NAMALWA (cell line): ENCODE measurements at places on chromosomes 11 and 22.

GRCh38 chr11:74011360-74012073, 2.6 kb upstream of the UCP3 start:
- DNase-seq, result peak; percentile 68

GRCh38 chr11:119805663-119806062, 76.7 kb upstream of the NECTIN1 start:
- no peak for DNase-seq

DNA sequence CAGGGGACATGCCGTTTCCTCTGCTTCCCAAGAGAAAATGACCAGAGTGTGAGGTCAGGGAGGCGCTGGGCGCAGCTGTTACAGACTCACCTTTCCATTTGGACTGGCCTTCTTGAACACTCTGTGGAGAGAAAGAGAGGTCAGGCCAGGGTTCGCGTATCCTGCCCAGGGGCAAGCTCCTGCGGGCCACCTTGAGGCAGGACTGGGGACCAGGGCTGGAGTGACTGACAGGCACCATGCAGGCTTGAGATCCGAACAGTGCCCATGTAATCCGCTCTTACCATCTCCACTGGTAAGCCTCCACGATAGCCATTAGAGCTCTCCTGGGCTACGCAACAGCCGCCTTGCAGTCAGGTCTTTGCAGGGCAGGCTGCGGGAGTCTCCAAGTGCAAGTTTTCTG, 49.3 kb downstream of the TPBGL start:
- DNase-seq, result no peak

DNA sequence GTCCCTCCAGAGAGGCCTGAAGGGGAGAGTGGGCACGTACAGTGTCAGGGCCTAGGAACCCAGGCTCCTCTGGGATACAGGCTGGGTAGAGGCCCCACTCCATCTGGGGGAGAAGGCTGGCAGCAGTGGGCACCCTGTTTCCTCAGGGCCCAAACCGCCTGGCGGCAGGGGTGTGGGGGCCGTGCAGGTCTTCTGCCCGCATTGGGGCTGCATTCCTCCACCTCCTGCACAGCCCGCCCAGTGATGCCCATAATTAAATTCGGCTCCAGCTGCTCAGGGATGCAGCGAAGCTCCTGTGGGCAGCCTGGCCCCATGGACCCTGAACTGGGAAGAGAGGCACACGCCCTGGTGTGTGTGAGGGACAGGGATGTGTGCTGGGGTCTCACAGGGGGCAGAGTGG, 35.4 kb downstream of the KCNQ1OT1 start:
- no peak for DNase-seq

- DNase-seq, result no peak
Observed at GRCh38 chr11:88352139-88352538, 14.6 kb upstream of the CTSC start.

GRCh38 chr11:19405966-19406365, 165.2 kb upstream of the E2F8 start:
- DNase-seq, result no peak

- no peak for DNase-seq
Observed at GRCh38 chr11:67776852-67777520, 102.6 kb upstream of the ALDH3B2 start.
